ENCODE measurements at places on chromosomes 6 and 20.

- DNase-seq: no peak
Observed at GRCh38 chr20:7171911-7172310, 404.4 kb downstream of the BMP2 start.

DNA sequence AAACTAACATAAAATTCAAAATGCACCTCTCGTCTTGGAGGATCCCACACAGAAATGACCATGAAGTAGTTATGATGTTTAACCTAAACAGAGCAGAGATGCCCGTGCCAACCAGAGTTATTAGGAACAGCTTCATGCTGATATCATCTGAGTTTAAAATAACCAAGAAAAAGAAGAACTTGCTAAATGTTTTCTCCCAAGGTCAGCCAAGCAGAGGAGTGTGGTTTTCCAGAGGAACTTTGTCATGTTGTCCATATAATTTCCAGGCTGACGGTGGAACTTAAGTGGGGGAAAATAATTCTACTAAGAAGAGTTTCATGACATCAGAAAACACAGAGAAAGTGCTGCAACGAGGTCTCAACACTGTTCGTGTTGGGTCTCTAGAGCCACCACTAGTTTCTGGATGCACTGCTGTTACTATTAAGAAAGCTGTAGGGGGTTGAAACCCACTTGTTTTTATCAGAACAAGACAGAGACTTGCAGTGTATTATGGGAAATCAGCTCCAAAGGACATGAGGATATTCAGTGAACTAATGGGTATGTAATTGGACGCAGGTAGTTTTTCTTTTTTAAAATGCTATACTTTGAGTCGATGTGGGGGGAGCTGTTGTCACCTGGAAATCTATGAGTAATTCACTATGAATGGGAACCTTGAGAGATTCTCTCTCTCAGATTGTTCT is 5.2 kb downstream of the AGPAT4 start:
- no peak for DNase-seq

- no peak for DNase-seq
Observed at GRCh38 chr20:57316795-57317201, 12.8 kb upstream of the SPO11 start.

DNA sequence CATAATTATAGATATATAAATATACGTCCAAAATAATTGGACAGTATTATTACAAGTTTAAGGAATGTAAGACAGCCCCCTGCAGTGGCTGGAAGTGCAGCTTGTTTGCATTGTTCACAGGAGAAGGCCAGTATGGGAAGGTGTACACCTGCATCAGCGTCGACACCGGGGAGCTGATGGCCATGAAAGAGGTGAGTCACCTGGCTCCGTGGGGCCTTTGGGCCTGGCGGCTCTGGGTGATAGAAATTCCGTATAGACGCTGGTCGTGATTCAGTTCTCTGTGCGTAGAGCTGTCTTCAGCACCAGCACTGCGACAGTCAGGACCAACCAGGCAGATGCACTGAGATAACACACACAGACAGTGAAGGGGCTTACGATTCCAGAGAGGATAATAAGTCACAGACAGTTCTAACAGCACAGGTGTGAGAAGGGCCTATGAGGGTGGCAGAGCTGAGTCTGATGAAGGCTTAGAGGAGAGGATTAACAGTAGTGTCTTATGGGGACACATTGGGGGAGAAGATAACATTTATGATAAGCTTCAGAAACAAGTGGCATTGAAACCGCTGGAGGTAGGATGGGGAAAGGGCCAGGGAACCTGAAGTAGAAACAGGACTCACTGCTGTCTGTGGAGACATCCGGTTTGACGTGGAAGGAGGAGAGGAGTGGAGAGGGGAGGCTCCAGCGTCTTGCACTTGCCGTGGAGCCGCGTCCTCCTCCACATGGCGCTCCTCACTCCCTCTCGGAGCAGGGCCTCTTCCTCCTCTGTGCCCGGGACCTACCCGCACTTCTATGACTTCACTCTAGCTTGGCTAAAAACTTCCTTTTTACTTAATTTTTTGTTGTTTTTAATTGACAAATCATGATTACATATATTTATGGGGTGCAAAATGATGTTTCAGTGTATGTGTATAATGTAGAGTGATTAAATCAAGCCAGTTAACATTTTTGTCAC is 116.5 kb downstream of the MAP3K4 start:
- DNase-seq: no peak

DNA sequence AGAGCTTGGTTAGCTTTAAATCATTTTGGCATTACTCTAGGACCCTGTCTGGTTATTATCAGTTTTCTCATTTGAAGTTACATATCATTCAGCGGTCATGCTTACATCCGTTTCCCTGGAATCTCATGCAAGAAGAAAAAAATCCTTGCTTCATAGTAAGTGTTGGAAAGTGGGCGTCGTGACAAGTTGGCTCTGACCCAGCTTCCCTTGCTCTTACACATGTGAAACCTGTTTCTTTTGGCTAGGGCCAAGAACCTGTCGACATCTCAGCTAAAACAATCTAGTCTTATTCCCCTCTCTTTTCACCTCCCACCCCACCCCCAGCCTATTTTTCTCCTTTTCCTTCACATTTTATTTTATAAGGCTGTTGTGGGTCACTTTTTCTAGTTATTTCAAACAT is 45.5 kb downstream of the ANKS1A start:
- DNase-seq: no peak

DNA sequence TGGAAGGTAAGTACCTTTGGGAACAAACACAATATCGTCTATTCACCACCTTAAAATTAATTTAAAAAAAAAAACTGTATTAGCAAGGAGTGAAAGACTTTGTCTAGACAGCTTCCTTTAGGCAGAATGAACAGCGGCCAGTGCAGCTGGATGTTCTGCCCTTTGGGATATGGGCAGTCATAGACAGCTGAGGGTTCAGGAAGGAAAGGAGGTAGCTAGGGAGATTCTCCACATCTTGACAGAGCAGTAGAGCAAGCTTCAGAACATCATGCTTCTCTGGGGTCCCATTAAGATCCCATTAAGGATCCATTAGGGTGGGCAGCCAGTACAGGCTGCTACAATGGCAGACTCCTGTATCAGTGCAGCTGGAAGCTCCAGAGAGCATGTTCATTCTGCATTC is 46.5 kb upstream of the PLCB4 start:
- no peak for DNase-seq

DNA sequence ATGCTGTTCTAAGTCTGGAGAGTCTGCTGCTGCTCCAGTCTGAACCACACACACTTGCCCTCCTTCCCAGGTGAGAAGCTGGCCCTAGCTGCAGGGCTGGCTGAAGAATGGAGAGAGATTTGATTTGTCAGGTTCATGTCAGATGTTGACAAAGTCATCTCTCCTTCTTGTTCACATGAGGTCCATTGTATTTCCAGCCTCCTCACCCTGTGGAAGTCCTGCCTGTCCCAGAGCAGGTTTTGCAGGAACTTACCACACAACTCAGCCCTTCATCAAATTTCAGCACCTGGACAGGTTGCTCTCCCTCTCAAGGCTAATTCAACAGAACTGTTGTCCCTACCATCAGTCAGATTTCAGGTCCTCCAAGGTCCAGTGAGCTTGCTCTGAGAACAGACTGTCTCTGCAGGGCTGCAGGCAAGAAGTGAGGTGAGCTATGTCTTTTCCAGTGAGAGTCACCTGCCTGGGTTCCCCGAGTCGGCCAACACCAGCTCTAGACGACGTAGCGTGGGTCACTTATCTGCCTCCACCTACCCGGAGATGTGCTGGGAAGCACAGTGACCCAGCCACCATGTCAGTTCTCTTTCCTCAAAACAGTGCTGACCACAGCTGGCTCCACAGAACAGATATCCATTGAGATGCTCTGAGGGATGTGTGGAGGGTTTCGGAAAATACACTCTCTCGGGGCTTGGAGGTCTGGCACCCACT is 58.0 kb upstream of the CD93 start:
- no peak for DNase-seq

GRCh38 chr6:7532232-7532631 is 9.2 kb upstream of the DSP start:
- no peak for DNase-seq

- DNase-seq: no peak
Observed at GRCh38 chr20:10963717-10964266, 290.0 kb upstream of the JAG1 start.

DNA sequence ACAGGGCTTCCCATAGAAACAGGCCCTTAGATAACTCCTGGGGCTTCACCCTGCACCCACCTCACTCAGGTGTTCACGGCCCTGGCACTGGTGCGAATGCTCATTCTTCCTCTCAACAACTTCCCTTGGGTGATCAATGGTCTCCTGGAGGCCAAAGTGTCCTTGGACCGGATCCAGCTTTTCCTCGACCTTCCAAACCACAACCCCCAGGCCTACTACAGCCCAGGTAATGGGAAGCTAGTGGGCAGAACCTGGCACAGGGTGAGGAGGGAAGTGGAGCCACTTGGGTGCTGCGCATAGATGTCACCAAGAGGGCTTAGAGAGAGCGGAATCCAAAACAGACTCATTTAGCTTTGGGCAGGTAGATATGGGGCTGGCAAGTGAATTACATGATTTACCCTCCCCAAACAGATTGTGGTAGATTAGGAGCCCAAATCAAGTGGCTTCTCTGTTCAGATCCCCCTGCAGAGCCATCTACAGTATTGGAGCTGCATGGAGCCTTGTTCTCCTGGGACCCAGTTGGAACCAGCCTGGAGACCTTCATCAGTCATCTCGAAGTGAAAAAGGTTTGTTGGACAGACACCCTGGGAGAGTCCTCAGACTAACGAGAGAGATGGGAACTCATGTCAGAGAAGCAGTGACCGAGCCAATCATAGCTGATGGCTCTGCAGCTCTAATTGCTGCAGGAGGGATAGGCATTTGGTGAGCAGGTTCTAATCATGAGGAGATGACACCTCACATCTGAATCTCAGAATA is 8.5 kb downstream of the ABCC10 start:
- no peak for DNase-seq

- no peak for DNase-seq
Observed at GRCh38 chr6:6217855-6218758, 102.4 kb downstream of the F13A1 start.

- no peak for DNase-seq
Observed at GRCh38 chr6:6227896-6228295, 92.6 kb downstream of the F13A1 start.

GRCh38 chr20:10502098-10502526 is 67.0 kb downstream of the SLX4IP start:
- DNase-seq: no peak

DNA sequence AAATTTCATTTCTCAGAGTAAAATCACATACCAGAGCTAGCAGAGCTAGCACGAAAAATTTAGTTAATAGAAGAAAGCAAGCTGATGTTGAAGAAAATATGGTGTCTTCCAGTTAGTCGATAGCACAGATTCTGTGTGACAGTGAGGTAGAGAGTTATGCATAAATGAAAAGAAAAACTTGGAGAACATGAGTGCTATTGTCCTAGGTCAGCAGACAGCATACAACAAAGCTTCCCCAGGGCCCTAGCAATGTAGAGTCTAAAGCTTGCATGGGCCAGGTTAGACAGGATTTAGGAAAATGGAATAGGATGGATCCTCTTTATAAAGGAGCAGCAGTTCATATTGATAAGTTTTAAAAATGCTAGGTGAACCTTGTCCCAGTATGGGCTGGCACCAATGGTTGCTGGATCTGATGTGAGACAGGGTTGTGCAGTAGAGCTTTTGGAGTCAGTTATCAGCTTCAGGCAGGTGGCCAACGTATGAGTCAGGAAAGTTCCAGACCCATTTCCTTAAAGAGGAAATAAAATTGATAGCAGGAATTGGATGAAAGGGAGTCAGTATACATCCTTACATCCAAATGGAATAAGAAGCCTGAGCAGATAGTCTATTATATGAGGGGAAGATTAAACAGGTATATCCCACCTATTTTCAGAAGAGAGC is 277.2 kb downstream of the FRK start:
- DNase-seq: no peak

DNA sequence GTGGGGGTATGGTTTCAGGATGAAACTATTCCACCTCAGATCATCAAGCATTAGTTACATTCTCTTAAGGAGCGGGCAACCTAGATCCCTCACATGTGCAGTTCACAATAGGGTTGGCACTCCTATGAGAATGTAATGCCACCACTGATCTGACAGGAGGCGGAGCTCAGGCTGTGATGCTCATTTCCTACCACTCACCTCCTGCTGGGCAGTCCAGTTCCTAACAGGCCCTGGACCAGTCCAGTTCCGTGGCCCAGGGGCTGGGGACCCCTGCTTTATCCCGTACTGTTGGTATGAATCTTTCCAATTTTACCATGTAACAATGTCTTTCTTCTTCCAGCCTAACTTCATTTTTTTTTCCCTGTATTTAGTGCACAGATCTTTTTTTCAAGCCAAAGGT is 94.9 kb downstream of the OGFRL1 start:
- no peak for DNase-seq

GRCh38 chr20:26208296-26209091 is 511.8 kb upstream of the ZNF337 start:
- DNase-seq: no peak

- no peak for DNase-seq
Observed at GRCh38 chr6:95309545-95309944, 267.8 kb upstream of the MANEA start.

GRCh38 chr20:57378646-57379262 is 12.4 kb upstream of the RBM38 start:
- no peak for DNase-seq

DNA sequence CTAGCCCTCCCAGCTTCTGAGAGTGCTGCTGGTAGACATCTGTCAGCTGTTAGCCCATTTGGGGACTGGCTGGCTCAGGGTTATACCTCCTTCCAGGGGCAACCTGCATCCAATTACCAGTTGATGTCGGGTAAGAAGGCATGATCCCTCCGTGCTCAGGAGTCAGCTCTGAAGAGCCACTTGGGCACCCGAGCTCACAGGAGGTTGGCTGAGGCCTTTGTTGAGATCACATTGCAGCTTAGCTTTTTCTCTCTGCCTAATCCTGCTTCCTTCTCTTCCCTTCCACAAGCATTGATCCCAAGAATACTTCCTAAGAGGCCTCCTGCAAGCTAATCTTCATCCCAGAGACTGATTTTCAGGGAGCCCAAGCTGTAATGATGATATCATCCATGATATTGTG is 35.5 kb downstream of the SCP2D1 start:
- no peak for DNase-seq

GRCh38 chr6:10722820-10723566 is at the start of gene TMEM14C:
TSS of gene TMEM14C (plus strand) at chr6:10723070. CDS start at chr6:10724614, 1,544 bp downstream.
- DNase-seq: peak; percentile 97

GRCh38 chr6:156699017-156699421 is 78.2 kb upstream of the ARID1B start:
- no peak for DNase-seq

DNA sequence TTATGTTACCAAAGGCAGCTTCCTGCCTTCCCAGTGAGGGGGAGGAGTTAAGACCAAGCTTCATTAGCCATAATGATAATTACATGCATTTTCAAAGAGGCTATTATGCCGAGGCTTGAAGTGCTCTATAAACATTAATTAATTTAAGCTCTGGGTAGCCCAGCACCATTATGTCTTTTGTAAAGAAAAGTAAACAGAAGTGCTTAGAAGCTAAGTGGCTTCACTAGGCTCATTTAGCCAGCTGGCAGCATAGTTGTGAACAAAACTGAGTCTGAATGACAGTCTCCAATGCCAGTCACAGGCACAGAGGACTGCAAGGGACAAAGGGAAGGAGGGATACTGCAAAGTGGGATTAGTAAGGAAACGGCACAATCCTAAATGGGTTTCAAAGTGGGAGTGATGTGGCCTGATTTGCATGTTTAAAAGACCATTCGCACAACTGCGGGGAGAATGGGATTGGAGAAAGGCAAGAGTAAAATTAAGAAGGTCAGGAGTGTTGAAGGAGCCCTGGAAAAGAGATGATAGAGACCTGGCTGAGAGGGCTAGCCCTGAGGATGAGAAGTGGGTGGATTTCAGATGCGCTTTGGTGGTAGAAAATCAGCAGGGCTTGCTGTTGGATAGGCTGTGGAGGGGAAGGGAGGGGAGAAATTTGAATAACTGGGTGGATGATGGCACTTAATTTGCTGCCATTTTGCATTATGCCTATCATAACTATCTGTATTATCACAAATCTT is 20.1 kb upstream of the ISM1 start:
- DNase-seq: no peak
